ENCODE measurements at places on chromosomes 6 and 20. TPM values are rescaled to one million over a fixed set of nuclear protein-coding genes. Genes with fewer than 3 reads are reported as not detected.

GRCh38 chr6:56940463-56940862, 14.4 kb upstream of the BEND6 start:
- DNase-seq, result no peak

- DNase-seq, result no peak
Observed at GRCh38 chr6:84141521-84141920, 85.9 kb downstream of the CEP162 start.

GRCh38 chr6:168908166-168908565, 345.5 kb downstream of the THBS2 start:
- no peak for DNase-seq

DNA sequence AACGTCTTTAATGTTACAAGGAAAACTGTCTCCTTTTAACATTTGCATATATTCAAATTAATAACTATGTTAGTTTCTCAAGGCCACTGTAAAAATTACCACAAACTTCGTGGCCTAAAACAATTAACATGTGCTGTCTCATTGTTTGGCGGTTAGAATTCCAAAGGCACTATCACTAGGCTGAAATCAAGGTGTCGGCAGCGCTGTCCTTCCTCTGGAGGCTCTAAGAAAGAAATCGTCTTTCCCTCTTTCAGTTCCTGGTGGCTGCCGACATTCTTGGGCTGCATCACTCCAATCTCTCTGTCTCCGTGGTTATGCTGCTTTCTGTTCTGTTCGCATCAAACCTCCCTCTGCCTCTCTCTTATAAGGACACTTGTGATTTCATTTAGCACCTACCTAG, 4.2 kb downstream of the TPD52L1 start:
- DNase-seq, result no peak

- no peak for DNase-seq
Observed at GRCh38 chr6:140478631-140479030, 1104.2 kb upstream of the CITED2 start.

GRCh38 chr20:12715371-12715770, 293.4 kb upstream of the SPTLC3 start:
- DNase-seq, result no peak

DNA sequence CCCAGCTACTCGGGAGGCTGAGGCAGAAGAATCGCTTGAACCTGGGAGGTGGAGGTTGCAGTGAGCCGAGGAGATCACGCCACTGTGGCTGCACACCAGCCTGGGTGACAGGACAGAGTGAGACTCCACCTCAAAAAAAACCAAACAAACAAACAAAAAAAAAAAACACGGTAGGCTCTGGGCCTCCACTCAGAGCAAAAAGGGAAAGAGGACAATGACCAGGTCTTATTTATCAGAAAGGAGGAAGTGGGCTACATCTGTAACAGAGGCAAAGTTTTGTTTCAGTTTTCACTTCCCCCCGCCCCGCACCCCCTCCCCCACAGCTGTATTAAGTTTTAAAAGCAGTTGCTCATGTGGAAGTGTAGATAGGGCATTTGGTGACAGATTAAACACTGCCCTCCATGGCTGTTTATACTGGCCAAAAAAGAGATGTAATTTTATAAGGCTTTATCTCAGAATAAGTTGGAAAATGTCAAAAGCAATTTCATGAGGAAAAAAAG, 114.6 kb downstream of the RCAN2 start:
- no peak for DNase-seq

Gene ZKSCAN3
- 7.4 TPM for total RNA-seq

Gene ITPA
- 103 TPM for total RNA-seq

Gene SH3BGRL2
- 28.8 TPM for total RNA-seq

Gene LY86
- total RNA-seq, result not detected

Gene PRSS16
- not detected for total RNA-seq

Gene PBX2
- 42.3 TPM for total RNA-seq

Gene RBPJL
- total RNA-seq, result not detected

Gene CLIC5
- total RNA-seq, result not detected

Data from HepG2 (cell line).